Stimulated activated CD8-positive, alpha-beta memory T cell treated with anti-CD3 and anti-CD28 coated beads, Interleukin-4, amount 100 ng/mL, for 1 hour (primary cell): ENCODE measurements at places on chromosomes 5 and 9.
A peak's percentile ranks its signal among the peaks of the same experiment; 100 is the strongest.

GRCh38 chr5:64767959-64768357, 533 bp downstream of the SREK1IP1 start:
- no peak for DNase-seq

GRCh38 chr5:95730730-95731570, at the start of gene RHOBTB3:
RHOBTB3 (plus strand) TSS chr5:95731336; CDS start chr5:95731683, 347 bp downstream.
- peak; percentile 3 for DNase-seq

DNA sequence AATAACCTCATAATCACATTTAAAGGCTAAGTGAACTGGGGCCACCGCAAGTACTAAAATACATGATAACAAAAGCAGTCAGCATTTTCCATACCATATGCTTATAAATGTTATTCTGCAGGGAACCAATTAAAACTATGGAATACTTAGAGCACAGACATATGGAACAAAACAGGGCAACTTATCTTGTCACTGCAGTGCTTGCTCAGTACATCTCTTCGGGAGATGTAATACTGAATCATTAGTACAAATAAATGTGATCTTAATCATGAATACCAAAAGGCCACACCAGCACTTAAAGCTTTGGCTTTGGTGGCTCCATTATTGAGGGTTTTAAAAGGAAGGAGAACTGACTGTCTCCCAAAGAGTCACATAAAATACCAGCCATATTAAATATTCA, 32.1 kb downstream of the PRUNE2 start:
- DNase-seq, result no peak

- DNase-seq, result no peak
Measured at GRCh38 chr9:93161786-93162562, 22.0 kb upstream of the WNK2 start.

- no peak for DNase-seq
Measured at GRCh38 chr9:25519286-25519685, 159.0 kb downstream of the TUSC1 start.

DNA sequence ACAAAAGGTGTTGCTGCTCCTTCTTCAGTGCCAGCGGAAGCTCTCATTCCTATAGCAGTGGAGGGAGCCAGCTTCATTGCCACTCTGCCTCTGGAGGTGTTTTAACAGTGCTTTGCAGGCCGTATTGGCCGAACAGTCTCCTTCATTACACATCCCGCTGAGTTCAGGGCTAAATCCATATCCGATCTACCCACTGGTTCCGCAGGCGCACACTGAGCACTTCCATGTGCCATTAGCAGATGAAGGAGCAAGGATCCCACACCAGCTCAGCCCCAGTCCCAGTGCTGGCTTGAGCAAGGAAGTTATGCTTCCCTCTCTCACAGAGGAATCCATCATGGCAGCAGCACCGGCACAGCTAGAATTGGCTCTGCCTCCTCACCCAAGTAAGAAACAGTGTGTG, 121.2 kb upstream of the IRX2 start:
- DNase-seq, result no peak

DNA sequence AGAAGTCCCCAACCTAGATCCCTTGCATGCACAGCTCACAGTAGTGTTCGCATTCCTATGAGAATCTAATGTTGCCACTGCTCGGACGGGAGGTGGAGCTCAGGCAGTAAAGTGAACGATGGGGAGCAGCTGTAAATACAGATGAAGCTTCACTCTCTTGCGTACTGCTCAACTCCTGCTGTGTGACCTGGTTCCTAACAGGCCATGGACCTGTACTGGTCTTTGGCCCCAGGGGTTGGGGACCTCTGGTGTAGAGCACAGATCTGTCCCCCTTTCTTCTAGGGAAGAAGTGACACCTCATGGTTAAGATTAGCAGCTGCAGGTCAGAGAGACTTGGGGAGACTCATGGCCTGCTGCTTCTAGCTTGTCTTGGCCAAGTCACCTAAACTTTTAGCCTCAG, 7.1 kb downstream of the ARHGEF28 start:
- DNase-seq, result no peak

DNA sequence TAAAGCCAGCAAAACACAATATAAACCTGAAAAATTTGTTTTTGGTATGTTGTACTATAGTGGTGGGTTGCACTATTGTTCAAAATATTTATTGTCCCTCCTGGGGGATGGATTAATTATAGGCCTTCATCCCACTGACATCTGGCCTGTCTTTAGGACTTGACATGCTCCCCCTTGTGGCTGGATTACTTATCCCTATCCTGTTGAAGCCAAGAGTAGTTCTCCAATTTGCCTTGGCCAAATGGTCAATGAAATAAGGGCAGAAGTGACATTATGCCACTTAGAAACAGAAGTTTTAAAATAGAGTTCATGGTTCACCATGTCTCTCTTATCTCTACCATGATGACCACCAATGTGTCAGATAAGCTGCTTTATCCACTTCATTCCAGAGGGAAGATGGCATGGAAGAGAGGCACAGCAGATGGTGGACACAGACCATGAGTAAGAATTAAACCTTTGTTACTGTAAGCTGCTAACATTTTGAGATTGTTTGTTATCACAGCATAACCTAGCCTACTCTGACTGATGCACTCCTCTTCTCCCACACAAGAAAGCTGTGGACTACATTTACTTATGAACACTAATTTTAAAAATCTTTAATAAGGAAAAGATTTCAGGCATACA, 29.2 kb upstream of the ARHGEF28 start:
- DNase-seq, result no peak

GRCh38 chr9:127726871-127727270, 8.2 kb downstream of the TOR2A start:
- DNase-seq, result no peak

- no peak for DNase-seq
Measured at GRCh38 chr5:96893342-96893741, 17.0 kb downstream of the ERAP2 start.

- DNase-seq, result no peak
Measured at GRCh38 chr5:58681943-58682342, 99.1 kb downstream of the RAB3C start.

GRCh38 chr5:154863291-154864080, 5.1 kb downstream of the CNOT8 start:
- no peak for DNase-seq

GRCh38 chr9:130150779-130151382, 21.3 kb upstream of the NCS1 start:
- DNase-seq, result no peak

- DNase-seq, result no peak
Measured at GRCh38 chr5:143244000-143244736, 159.3 kb downstream of the NR3C1 start.

DNA sequence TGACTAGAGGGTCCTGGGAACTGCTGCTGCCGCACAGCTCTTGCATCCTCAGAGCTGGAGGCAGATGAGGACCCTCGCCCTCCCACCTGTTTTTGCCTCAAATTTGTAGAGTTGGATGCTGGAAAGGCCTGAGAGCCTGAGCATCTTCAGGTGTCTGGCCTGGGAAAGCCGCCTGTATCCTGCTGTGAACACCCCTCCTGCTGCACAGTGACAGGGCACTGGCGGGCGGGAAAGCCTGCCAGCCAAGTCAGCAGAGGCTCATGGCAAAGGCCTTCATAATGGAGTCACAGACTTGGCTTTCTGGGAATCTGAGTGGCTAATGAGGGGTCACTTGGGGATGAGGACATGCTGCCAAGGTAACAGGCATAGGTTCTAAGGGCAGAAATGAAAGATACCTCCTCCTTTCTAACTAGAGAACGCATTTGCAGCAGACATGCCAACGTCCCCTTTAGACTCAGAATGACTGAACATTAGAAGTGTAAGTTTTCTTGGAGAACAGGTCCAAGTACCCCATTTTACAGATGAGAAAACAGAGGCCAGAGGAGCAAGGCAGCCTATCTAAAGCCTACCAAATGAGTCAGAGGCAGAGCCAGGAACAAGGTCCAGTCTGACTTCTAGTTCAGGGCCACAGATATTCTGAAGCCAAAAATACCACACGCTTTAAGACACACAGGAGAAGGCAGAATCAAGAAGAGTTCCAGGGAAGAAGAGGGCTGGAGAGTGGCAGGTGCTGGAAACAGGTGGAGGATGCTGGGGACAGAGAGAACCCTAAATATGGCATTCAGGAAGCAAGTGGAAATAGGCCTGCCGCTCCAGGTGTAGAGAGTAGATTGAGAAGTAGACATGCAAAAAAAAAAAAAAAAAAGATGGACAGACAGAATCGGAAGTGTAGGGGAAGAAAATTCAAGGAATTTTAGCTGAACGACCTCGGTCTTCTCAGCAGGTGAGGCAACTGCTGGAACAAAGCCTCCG, 44.1 kb downstream of the EPB41L4B start:
- DNase-seq, result no peak

- no peak for DNase-seq
Measured at GRCh38 chr5:126998201-126998631, 32.1 kb downstream of the MARCHF3 start.

- no peak for DNase-seq
Measured at GRCh38 chr9:100602342-100602801, 24.5 kb downstream of the CAVIN4 start.

- no peak for DNase-seq
Measured at GRCh38 chr5:42854795-42855194, 43.1 kb upstream of the SELENOP start.

- DNase-seq, result no peak
Measured at GRCh38 chr5:136037001-136037705, 8.4 kb downstream of the TGFBI start.

DNA sequence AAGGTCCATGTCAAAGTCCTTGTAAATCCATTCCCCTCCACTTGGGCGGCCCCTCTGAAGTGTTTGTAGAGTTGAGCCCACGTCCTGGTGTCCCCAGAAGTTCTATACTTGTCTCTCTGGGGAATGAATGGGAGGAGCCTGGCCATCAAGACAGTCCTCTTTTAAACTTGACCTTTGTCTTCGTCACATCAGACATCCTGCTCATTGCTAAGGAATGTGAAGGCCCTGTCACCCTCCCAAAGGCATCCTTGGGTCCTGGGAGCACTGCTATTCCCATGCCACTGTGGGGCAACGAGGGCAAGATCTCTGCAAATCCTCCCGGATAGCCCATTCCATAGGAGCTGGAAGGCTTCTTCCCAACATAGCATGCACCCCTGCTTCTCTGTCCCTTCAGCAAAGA, 235.5 kb downstream of the SLIT3 start:
- DNase-seq, result no peak

GRCh38 chr9:114754581-114754980, 51.3 kb downstream of the TNFSF15 start:
- no peak for DNase-seq

GRCh38 chr5:177364159-177364962, 6.6 kb downstream of the RGS14 start:
- DNase-seq, result no peak

DNA sequence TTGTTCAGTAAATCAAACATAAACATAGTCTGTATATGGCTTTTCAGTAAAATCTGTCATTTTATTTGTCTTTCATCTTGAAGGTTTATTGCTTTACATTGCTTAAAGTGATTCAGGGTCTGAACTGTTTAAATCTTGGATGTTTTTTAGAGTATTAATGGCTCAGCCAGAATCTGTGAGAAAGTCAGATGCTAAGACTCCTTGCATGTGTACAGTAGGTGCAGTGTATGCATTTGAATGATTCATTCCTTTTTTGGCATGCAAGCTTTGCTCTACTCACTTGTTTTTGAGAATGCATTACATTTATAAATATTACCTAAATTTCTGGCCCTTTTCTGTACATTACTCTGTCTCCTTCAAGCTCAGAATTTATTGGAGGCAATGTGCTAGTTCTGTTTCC, 271.0 kb upstream of the RIOK2 start:
- DNase-seq, result no peak

- no peak for DNase-seq
Measured at GRCh38 chr5:149432376-149432775, 53.3 kb upstream of the IL17B start.

GRCh38 chr9:14203356-14204056, 110.4 kb downstream of the NFIB start:
- no peak for DNase-seq

GRCh38 chr5:118249386-118249785, 739.0 kb downstream of the DTWD2 start:
- DNase-seq, result no peak

- no peak for DNase-seq
Measured at GRCh38 chr9:38313421-38313820, 79.1 kb upstream of the ALDH1B1 start.

DNA sequence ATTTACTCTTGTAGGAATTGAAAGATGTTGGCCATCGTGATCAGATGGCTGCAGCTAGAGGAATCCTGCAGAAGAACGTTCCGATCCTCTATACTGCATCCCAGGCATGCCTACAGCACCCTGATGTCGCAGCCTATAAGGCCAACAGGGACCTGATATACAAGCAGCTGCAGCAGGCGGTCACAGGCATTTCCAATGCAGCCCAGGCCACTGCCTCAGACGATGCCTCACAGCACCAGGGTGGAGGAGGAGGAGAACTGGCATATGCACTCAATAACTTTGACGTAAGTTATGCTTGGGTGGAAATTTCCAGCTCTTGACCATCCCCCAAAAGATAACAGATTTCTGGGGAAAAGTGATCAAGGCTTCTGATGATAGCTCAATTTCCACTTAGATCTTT, 50.6 kb downstream of the LRRTM2 start:
- DNase-seq, result no peak

DNA sequence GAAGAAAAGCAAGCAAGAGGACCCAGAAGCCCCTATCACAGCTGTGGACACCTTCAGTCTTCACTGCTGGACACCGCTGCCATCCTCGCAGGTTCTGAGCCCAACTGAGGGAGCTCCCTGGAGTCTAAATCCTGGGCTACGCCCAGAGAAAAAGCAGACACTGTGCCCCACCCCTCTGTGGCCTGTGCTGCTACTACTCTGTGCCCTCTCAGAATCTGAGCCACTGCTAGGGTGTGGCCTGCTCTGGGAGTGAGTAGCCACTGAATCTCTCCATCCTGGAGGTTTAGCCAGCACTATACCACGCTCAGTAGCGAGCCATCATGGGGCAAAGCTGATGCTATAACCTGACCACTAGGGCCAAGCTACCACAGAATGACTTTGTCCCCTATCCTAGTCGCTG, 338.2 kb downstream of the NPR3 start:
- no peak for DNase-seq

DNA sequence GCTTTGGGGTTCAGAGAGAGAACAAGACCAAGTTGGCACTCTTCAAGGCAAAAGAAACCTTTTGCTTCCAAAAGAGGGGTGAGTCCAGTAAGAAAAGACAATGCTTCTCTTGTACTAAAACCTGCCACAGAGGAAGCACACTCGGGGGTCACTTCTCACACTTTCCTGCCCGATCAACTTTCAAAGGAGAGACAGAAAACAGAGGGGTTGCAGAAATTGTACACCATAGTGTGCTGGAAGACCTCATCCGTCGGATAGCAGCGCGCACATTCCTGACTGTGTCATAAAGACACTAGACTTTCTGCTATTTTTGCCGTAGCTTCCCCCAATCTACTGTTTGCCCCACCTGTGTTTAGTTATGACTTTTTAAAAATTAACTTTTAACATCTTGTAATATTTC, 66.9 kb downstream of the OR2K2 start:
- DNase-seq, result no peak

- DNase-seq, result no peak
Measured at GRCh38 chr9:134966697-134967546, 49.2 kb upstream of the FCN1 start.

DNA sequence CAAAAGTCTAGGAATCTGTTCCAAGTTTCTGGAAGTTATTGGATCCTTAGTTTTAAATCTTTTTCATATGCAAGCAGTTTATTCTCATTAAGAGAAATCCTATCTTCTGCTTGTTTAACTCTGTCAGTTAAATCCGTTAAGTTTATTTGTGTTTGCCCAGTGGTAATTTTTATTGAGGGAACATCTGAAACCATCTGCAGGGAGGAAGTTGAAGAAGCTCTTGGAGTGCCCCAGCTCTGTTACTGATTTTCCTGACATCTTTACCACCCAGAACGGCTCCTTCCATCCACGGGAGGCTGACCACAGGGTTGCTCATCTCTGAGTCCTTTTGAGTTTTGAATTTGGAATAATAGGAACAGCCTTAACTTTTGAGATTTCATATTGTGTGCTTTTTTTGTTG, 99.9 kb upstream of the ZNF618 start:
- no peak for DNase-seq

GRCh38 chr5:134917070-134917815, 12.3 kb downstream of the PCBD2 start:
- no peak for DNase-seq
